ENCODE measurements at places on chromosomes 3 and 15.

- no peak for DNase-seq
Measured at GRCh38 chr15:71078506-71079207, 36.6 kb upstream of the THSD4 start.

DNA sequence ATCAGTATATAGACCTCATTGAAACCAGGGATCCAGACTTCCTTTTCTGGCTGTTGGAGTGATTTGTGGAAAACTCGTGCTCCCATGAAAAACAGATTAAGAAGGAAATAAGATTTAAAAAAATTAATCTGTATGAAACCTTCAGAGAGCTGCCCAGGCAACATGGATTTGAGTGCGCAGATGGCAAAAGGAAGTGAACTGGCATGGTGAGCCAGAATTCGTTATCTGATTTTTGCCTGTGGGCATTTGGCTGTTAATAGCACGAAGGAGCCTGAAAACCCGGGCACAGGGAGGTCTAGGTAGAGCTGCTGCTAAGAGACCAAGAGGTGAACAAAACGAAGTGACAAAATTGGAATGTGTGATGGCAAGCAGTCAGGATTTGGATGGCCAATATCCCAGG is 19.1 kb upstream of the SPINK8 start:
- no peak for DNase-seq

- peak; percentile 47 for DNase-seq
Measured at GRCh38 chr3:42562047-42562907, 19.5 kb downstream of the SEC22C start.

GRCh38 chr3:127374086-127375010 is 86.5 kb upstream of the PRR20G start:
- DNase-seq = no peak

- no peak for DNase-seq
Measured at GRCh38 chr3:64792445-64792844, 104.6 kb upstream of the ADAMTS9 start.

- no peak for DNase-seq
Measured at GRCh38 chr3:161674402-161674801, 177.8 kb downstream of the OTOL1 start.

DNA sequence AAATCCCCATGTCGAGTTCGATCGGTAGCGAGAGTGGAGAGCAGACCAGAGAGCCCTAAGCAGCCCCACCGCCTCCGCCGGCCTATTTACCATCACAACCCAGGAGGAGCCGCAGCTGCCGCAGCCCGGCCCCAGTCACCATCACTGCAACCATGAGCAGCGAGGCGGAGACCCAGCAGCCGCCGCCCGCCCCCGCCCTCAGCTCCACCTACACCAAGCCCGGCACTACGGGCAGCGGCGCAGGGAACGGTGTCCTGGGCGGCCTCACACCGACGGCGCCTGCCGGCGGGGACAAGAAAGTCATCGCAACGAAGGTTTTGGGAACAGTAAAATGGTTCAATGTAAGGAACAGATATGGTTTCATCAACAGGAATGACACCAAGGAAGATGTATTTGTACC is 89.5 kb upstream of the TPM1 start:
- DNase-seq = no peak

GRCh38 chr15:59801649-59802048 is 112.5 kb upstream of the BNIP2 start:
- DNase-seq = no peak

- no peak for DNase-seq
Measured at GRCh38 chr3:31041161-31041978, 146.9 kb upstream of the GADL1 start.

GRCh38 chr15:35728219-35728940 is 182.4 kb upstream of the DPH6 start:
- no peak for DNase-seq

- DNase-seq = peak; percentile 82
Measured at GRCh38 chr3:3705090-3705775, 94.0 kb upstream of the LRRN1 start.

GRCh38 chr15:88693191-88693590 is 54.4 kb downstream of the ISG20 start:
- no peak for DNase-seq

- no peak for DNase-seq
Measured at GRCh38 chr3:141240286-141240685, 8.7 kb downstream of the PXYLP1 start.

DNA sequence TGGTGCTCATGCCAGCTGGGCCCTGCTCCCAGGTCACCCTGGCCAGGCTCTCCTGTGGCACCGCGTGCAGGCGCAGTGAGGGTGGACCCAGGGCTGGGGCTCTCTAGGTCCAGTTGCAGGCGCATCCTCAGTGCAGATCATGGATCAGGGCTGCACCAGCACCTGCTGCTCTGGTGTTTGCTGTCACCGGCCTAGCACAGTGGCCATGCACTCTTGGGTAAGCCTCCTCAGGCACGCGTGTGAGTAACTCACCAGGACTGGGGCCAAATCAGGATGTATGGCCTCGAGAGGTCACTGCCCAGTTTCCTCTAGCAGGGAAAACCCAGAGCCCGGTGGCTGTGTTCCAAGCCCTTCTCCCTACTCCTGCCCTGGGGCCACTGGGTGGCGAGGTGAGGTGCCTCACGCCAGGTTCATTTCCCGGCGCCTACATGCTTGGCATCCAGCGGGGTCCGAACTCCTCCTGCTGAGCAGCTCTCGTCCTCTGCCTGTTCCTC is 45.5 kb upstream of the SLC41A3 start:
- DNase-seq = no peak

DNA sequence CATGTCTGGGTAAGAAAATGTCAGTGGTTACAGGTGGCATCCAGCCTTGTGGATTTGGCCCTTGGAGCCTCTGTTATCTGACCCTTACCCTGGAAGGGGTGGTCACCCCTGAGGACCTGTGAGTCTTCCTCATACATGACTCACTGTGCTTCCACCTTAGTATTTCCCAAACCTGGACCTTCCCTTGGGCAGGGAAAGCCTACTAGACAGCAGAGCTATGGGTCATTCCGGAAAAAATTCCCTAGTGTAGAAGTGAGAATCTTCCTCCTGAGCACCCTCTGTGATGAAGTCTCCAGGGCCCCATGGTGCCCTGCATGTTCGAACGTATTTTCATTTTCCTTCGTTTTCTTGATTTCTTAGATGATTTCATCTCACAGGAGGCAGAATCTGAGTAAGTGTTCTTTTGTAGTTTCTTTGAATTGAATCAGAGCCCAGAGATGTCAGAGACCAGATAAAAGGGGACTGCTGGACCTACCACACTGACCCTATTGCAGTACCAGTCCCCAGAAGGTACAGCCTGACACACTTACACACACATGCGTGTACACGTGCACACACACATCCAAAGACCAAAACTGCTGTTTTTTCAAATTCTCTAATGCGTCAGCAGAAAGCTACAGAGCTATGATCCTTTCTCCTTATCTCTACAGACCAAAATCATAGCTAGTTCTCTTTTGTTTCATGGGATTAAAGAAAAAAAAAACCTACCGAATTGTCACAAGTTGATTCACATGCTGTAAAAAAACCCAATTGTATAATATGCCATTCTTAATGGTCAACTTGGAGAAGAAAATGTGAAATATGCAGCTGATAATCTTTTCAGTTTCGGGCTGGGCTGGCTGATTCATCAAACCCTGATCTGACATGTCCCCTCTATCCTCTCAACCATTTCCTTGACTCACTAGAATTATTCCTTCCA is 50.5 kb upstream of the ARHGEF3 start:
- no peak for DNase-seq

- DNase-seq = no peak
Measured at GRCh38 chr3:23041918-23042696, 161.0 kb upstream of the UBE2E2 start.

DNA sequence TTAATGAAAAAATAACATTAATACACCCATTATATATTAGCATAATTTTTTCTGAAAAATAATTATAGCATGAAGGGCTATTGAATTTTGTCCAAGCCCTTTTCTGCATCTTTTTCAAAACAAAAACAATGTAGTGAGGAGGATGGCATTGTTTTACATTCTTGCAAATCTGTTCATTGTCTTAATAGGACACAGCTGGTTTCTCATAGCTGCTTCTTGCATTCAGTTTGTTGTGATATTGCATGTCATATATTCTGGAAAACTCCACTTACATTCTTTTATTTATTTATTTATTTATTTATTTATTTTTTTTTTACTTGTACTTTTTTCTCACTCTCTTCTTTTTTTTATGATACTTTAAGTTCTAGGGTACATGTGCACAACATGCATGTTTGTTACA is 107.4 kb downstream of the NR1D2 start:
- DNase-seq = no peak

GRCh38 chr15:59420108-59420507 is 17.9 kb upstream of the FAM81A start:
- DNase-seq = no peak

GRCh38 chr3:13365390-13366379 is 54.4 kb downstream of the NUP210 start:
- DNase-seq = no peak

GRCh38 chr3:154061001-154061370 is 60.2 kb upstream of the ARHGEF26 start:
- DNase-seq = no peak

- DNase-seq = no peak
Measured at GRCh38 chr3:185750015-185750414, 74.8 kb downstream of the IGF2BP2 start.

- DNase-seq = peak; percentile 70
Measured at GRCh38 chr3:120816728-120817127, 74.2 kb downstream of the GTF2E1 start.

DNA sequence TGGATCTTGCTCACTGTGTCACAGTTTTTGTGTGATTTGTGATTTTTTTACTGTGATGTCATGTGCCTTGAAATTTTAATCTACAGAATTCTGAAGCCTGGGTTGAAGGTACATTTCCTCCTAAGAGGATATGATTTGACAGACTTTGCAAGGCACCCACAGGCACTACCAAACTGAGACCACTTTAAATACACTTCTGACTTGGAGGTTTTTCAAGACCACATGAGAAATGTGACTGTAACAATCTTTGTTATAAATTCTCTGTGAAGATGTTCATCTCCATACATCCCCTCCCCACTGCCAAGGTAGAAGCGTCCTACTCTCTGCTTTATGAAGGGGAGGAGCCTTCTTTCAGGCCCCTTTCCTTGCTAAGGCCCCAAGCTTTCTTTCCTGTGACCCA is 22.8 kb downstream of the UBXN7 start:
- DNase-seq = no peak

DNA sequence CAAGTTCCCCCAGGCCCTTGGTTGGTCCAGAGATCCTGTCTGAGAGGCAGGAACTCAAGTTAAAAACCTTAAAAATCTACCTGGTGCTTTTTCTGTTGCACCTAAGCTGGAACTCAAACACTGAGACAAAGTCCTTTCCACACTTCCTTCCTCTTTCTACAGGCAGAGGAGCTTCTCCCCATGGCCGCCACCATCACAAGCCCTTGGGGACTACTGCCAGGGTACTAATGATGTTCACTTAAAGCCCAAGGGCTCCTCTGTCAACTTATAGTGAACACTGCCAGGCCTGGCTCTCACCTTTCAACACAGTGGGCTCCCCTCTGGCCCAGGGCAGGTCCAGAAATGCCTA is 26.0 kb downstream of the TM4SF18 start:
- no peak for DNase-seq

DNA sequence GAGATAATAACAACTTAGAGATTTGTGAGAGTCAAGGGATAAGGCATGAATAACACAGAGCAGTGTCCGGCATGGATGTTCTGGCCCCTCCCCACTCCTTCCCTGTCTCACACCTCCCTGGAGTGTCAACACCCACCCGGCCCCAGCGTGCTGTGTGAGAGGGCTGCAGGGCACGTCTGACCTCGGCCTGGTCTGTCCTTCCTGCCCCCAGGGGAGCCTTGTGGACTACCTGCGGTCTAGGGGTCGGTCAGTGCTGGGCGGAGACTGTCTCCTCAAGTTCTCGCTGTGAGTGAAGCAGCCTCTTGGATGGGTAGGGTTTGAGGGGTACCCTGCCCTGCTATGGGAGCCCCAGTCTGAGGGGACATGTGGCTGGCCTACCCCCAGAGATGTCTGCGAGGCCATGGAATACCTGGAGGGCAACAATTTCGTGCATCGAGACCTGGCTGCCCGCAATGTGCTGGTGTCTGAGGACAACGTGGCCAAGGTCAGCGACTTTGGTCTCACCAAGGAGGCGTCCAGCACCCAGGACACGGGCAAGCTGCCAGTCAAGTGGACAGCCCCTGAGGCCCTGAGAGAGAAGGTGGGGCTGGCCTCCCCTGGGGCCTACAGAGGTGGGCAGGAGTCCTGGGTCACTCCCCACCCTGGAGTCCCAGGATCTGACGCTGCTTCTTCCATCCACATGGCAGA is 11.2 kb upstream of the LMAN1L start:
- no peak for DNase-seq

GRCh38 chr3:151307583-151308488 is 8.8 kb downstream of the GPR87 start:
- no peak for DNase-seq

- peak; percentile 66 for DNase-seq
Measured at GRCh38 chr15:80404057-80404760, at the start of gene ARNT2. Gene ARNT2 (plus strand): TSS chr15:80404382. CDS start chr15:80404516, 134 bp downstream.

- no peak for DNase-seq
Measured at GRCh38 chr3:127546970-127547733, 43.4 kb downstream of the TPRA1 start.

DNA sequence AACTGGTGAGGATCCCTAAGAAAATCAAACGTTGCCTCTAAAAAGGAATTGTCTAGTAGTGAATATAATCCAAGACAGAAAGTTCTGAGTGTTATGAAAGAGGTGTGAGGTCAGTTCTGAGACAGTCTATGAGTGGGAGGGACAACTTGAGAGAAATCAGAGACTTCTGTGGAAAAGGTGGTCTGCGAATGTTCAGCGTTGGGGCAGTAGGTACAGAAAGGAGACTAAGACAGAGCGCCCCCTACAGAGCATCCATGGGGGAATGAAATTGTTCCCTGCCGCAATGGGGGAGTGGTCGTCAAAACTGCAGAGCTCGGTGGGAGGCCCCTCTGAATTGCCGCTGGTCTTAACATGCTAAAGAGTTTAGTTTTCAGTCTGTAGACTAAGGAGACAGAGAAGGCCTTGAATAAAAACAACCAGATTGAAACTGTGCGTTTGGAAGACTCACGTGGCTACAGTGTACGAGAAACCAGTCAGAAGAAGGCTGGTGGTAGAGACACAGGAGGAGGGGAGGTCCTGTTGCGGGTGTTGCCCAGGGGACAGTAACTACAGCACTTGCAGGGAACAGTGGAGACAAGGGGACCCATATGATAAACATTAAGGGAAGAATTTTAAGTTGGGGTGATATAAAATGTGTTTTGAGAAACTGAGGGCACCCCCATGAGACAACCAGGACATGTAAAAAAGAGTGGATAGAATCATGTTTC is 6.9 kb downstream of the TNIK start:
- no peak for DNase-seq

GRCh38 chr3:41199866-41200668 is 762 bp downstream of the CTNNB1 start:
- peak; percentile 30 for DNase-seq

- no peak for DNase-seq
Measured at GRCh38 chr3:171936191-171936841, 93.2 kb downstream of the TMEM212 start.

- DNase-seq = no peak
Measured at GRCh38 chr15:88376574-88377174, 90.5 kb downstream of the MRPL46 start.

- DNase-seq = no peak
Measured at GRCh38 chr3:107670986-107671385, 148.2 kb downstream of the BBX start.

Data from Ammon's horn (tissue), 1 donor.